ENCODE measurements at places on chromosomes 16 and 17.

DNA sequence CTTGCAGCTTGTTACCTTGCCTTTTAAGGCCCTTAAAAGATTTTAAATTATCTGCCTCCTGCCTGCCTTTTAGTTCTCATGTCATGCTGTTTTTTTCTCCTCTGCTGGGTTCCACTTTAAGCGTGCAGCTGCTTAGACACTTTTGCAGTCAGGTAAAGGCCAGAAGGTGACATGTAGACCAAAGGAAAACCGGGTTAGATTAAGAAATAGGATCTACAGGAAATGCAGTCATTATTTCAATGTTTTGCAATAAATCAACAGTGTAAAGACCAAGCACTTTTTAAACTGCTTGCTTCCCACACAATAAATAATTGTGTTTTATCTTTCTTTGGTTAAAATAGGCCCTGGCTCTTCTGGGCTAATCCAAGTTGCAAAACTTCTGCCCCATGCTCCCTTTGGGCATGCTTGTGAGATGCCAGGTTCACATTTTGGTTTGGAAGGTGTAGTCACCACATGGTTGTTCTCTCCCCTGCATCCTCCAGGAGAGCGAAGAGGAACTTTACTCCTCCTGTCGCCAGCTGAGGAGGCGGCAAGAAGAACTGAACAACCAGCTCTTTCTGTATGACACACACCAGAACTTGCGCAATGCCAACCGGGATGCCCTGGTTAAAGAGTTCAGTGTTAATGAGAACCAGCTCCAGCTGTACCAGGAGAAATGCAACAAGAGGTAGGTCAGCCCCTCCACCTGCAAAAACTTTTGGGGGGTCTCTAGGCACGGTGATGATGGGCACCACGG, 54.9 kb downstream of the SDR42E1 start:
- DNase-seq: no peak

DNA sequence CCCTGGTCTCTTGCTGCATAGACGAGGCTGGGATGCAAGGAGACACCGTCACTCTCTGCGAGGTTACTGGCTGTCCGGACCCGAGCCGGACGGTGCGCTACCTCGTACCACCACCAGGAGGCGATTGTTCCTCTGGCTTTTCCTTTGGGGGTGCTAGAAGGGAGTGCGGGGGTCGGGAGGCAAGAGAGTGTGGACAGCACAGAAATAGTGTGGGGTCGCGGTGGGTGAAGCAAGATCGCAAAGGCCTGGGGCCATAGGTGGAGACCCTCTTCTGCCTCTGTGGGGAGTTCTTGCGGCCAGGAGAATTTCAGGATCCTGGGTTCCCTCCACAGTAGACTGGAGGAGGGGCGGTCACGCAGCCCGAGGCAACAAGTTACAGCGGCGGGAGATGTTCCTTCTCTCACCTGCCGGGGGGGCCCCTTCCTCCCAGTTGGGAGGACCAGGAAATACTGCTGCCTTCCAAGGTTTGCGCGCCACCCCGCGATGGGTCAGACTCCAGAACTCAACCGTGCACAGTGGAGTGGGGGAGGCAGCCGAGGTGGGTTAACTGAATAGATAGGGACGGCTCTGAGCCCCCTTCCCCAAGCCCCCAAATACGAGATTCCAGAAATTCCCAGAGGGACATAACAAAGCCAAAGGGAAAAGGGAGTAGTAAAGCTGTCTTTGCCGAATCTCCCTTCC, 6.9 kb downstream of the PHOSPHO1 start:
- DNase-seq: peak; percentile 50

- DNase-seq: no peak
These were observed 7.0 kb downstream of the VAC14 start for GRCh38 chr16:70793851-70794502.

DNA sequence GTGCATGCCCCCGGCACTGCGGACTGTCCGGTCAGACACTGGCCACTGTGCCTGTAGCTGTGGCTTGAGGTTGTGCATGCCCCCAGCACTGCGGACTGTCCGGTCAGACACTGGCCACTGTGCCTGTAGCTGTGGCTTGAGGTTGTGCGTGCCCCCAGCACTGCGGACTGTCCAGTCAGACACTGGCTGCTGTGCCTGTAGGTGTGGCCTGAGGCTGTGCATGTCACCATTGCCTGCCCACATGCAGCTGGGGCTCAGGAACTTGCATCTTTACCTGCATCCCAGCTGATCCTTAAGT, 5.2 kb downstream of the MTHFSD start:
- DNase-seq: no peak

GRCh38 chr17:33986566-33986965, 268.5 kb upstream of the CCL2 start:
- no peak for DNase-seq

DNA sequence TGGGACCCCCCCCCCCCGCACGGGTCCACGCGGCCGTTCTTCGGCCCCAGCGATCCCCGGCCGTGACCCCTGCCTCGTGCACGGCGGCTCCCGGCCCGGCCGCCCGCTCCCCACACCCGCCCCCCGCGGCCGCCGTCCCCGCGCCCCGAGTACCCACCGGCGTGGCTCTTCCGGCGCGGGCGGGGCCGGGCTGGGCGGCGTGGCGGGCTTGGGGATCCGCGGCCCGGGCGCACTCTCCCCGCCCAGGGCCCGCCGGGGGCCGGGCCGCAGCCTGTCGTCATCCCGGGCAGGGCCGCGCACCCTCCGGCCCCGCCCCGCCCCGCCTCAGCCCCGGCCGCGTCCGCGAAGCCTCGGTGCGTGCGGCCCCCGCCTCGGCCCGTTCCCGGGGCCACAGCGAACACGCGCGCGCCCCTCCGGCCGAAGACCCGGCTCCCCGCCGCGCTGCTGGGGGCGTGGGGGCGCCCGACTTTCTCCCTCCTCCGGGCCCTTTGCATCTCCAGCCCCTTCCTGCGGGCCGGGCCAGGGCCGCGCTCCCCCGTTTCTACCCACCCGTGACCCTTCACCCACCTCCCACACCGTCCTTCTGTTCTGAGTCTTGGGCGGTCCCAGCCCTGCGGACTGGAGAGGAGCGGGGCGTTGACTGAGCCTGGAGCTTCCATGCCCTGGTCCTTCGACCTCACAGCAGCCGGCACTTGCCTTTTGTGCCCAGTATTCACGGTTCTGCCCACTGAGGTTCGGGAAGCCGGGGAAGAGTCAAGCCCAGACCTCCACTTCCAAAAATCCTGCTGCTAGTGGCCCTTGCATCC, 840 bp downstream of the MYO1C start:
- no peak for DNase-seq

DNA sequence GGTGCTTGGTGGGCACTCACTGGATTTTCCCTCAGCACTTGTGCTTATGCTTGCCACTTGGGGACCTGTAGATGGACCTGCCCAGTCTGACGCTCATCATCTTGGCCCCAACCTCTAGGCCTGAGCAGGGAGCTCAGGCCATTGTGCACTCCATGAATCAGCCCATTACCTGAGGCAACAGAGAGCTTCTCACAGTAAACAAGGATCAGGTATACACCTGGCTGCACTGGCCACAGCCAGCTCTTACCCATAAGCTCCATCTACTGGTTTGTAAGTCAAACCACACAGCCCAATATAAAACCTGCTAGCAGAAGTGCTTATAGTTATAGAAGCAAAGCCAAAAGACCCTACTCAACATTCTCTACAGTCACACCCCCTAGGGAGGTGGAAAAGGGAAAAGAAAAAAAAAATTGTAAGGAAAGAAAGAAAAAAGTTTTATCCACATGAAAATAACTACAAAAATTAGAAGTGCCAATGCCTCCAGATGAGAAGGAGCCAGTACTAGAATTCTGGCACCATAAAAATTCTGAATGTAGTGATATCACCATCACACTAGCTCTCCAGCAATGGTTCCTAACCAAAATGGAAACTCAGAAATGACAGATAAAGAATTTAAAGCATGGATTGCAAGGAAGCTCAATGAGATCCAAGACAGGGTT, 87.8 kb upstream of the CDH5 start:
- DNase-seq: no peak

DNA sequence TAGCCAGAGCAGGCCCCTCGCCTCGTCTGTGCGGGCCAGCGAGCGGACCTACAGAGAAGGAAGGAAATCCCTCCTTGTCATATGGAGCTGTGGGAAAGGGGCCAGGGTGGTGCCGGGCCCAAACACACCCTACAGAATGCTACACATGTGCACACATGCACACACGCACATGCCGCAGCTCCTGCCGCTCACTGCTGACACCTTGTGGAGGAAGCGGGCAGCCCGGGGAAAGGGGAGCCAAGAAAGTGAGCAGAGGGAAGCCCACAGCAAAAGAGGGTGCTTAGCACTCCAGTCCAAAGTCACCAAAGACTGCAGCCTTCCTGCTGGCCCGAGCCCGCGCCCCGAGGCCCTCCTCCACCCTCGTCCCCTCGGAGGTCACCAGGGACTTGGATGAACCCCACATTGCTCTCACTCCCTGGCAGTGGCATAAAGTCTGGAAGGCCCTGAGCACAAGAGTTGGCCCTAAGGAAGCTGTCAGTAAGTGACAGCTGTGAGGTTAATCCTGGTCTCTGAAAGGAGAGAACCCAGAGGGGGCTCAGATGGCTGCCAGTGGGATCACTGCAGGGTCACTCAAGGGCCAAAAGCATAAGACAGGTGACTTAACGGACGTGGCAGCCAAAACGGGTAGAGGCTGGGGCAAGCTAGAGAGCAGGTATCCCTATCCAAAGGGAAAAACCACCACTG, 68.2 kb downstream of the MYO18A start:
- peak; percentile 53 for DNase-seq

DNA sequence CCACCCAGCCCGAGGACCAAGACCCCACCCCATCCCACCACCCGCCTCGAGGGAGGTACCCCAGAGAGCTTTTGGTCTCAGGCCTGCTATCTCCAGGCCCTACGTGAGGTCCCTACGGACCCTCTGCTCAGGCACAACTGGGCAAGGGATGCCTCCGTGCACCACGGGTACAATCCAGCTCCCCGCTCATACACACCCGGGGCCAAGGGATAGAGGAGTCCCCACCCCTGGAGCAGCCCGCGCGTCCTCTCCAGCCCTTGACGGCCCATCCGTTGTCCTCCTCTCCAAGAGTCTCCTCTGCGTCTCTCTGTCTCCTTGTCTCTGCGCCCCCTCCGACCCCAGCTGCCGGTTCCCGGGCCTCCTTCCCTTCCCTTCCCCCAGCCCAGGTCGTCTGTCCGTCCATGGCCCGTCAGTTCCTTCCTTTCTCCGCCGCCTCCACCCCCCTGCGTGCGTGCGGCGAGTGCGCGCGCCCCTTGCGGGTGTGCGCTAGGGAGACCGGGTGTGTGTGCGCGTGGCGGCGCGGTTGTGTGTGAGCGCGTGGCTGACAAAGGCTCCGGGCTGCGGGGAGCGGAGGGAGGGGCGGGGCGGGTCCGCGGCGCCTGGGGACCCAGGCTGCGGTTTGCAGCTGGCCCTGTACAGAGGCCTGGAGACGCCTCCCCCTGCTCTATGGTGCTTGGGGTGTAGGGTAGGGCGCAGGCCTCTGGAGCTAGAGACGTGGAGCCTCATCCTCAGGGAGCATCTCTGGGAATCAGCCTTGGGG, 930 bp downstream of the SPNS2 start:
- no peak for DNase-seq

- DNase-seq: no peak
These were observed 19.3 kb downstream of the PHKB start for GRCh38 chr16:47480410-47480809.

DNA sequence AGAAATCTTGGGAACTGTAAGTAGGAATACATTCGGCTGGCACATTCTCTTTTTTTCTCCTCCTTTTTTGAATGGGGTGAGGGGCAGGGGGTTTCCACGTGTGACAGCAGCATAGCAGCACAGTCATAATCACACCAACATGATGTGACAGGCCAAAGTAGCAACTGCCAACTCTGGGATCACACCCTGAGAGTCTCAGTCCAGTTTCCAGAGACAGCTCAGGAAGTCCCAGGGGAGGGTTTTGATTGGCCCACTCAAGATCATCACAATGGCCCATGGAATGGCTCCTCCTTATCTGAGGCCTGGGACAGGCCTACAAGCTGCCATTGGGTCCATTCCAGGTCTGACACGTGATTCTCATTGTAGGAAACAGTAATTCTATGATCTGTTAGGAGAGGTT, 207.1 kb upstream of the ASIC2 start:
- no peak for DNase-seq

DNA sequence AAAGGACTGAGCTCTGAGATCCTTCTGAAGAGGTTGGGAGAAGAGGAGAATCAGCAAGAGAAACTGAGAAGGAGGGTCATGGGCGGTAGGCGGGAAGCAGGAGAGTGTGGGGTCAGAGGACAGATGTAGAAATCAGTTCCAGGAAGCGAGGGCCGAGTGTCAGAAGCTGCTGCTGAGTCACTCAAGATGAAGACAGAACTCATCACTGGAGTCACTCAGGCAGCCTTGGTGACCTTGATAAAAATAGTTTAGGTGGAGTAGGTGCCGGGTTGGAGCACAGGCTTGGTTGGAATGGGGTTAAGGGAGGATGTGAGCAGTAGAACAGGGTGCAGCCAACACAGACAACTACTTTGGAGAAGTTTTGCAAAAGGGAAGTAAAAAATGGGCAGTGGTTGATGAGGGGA, 6.1 kb upstream of the ITGAM start:
- DNase-seq: no peak

DNA sequence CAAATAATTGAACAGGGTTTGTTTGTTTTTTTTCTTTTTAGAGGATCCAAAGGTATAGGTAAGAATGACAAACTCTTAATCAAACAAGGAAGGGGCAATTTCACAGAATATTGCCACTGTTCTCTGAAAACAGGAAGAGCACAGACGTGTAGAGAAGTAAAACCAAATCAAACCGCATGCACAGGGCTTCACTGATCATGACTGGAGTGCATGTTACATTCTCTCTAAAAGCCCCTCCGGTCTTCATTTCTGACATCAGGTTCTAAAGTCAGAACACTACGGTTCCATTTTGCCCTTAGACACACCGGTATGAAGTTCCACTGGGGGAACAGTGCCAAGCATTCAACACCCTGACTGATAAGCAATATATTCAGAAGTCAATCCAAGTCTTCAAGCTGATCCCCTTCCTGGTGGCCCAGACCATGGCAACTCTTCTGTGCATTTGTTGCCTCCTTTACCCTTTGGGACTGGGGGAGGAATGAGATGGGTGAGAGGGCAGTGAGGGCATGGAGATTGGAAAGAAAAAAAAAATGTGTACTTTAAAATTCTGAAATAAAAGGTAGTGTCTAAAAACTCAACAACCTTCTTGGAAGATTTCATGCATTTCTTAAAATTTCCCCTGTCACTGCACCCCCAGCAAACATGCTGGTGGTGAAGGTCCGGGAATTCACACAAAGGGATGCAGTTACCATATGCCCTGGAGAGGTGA, 1.4 kb downstream of the MMD start:
- DNase-seq: no peak

- no peak for DNase-seq
These were observed 320.9 kb downstream of the CDH13 start for GRCh38 chr16:82947698-82948097.

Measured in activated naive CD4-positive, alpha-beta T cell (primary cell).